COLO829 (cell line): ENCODE measurements at places on chromosomes 3 and 15.

DNA sequence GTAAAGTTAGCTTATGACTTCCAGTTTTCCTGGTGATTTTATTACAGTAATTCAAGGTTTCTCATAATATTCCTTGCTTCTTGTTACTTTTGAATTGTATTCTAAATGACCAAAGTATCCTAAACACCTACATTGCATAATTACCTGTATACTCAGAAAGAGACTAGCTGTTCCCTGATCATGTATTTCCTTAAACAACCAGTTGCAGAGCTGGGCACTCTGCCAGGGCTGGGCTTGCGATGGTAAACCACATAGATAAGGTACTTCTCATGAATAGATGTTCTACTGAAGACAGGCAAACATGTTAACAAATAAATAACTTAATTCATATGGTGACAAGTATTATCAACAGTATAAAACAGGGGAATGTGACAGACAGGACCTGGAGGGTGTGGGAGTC, 142.3 kb upstream of the WNT5A start:
- no peak for DNase-seq

DNA sequence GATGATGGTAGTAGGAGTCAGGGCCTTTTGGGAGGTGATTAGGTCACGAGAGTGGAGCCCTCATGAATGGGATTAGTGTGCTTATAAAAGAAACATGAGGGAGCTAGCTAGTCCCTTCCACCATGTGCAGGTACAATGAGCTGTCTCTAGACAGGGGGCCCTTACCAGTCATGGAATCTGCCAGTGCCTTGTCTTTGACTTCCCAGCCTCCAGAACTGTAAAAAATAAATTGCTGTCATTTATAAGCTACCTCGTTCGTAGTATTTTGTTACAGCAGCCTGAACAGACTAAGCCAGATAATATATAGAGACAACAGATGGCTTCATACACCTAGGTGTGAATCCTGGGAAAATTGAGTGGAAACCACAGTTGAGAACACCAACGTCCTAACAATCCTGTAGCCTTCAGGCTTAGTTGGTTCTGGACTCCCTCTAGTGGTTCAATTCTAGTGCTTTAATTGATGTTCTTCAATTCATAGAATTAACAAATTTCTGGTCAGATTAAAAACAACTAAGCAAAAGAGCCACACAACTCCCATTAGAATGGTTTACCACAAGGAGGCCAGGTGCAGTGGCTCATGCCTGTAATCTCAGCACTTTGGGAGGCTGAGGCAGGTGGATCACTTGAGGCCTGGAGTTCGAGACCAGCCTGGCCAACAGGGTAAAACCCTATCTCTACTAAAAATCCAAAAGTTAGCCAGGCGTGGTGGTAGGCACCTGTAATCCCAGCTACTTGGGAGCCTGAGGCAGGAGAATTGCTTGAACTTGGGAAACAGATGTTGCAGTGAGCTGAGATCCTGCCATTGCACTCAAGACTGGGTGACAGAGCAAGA, 21.3 kb upstream of the GATM start:
- DNase-seq: no peak

DNA sequence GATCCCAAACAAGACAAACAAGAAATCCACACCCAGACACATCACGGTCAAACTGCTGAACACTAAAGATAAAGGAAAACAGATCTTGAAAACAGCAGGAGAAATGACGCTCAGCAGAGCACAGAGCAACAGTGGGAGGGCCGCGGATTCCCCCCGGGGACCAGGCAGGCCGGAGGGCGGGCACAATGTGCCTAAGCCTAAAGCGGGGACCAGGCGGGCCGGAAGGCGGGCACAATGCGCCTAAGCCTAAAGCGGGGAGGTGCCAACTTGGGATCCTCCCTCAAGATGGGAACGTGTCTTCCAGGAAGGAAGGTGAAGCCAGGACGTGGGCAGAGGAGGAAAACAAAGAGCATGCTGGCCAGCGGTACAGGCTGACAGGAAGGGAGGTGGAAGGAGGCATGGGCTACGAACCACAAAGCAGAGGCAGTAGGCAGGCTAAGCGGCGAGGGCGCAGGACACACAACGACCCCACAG, 31.1 kb downstream of the CYFIP1 start:
- DNase-seq: peak; percentile 80

DNA sequence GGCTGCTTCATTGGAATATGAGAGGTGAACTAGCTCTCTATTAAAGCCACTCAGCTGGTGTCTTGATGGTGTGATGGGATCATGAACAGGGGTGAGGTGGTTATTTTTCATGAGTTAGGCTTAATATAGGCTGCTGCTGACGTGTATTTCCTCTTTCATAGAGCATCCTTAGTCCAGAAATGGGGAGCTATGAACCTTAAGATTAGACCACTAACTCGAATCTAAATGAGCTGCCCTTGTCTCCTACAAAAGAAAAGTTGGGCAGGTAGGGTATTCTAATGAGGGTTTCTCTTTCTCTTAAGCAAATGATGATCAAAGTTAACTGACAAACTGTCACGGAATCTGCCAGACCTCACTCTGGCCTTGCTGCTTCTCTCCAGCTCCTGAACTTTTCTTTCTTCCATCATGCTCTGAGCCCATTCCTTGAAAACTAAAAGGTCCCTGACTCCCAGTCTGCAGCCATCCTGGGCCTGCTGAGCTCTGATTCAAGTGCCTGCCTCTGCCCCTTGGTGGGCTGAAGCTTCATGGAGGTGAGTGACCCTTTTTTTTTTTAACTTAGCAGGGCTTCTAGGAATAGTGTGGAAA, at the start of gene TRIM69:
TRIM69 (plus strand) TSS at position 348 of the 585 bp plus-strand sequence; CDS start at position 525, 177 bp downstream.
- no peak for DNase-seq

DNA sequence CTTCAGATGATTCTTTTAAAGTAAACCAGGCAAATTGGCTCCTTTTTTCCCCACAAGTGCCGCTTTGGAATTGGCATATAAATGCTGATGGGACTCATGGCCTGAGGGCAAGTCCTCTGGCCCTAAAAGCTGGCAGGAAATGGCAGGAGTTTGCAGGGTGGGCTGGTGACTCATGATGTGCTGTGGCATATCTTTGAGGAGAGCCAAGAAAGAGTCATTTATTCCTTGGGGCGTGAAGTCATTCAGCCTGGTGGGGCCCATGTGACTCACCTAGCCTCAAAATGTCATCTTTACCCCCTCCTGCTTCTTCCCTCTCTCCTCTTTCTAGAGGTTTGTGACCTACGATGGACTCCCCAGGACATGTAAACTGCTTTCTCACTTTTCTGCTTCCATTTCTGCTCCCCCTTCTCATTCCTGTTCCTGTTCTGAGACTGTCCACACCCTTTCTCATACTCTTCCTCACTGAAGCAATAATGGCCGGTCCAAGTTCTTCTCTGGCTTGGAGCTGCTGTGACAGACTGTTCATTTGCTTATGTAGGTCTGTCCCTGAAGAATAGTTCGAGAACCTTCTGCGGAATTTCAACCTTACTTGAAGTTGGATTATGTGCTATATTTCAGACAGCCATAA, 326.1 kb downstream of the SATB1 start:
- DNase-seq: peak; percentile 90

DNA sequence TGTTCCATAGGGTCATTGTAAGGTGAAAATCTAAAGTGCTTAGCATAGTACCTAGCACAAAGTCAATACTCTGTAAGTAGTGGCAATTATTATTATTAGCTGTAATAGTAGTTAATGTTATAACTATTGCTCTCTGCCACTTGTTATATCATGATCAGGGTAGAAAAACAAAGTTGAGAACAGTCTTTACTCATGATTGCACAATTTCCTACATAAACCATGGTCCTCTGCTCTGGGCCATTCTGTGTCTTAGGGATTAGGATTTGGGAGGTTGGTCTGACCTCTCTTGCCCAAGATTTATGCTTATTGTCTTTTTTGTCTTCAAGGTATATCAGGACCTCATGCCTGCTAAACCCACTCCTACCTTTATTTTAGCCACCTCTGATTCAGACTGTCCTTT, 4.3 kb upstream of the LRRC58 start:
- DNase-seq: no peak

DNA sequence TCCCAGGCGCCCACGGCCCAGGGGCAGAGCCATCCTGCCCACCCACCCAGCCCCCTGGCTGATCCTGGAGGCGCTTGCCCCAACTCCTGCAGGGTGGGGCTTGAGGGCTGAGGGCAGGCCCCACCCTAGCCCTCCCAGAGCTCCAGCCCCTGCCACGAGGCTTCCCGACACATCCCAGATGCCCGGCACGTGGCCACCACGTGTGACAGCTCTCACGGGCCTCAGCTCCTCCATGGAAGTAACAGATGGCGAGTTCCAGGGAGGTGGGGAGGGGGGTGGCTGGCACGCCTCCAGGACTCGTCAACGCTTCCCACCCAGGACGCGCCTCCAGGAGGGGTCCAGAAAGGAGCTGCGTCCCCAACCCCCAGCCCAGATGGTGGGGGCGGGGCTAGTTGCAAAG, 29.1 kb downstream of the PLXND1 start:
- DNase-seq: no peak
